ENCODE measurements at places on chromosomes 11 and 22.
A peak's percentile ranks its signal among the peaks of the same experiment; 100 is the strongest.

- no peak for DNase-seq
These were observed 3.0 kb downstream of the HPS4 start for GRCh38 chr22:26480611-26480932.

DNA sequence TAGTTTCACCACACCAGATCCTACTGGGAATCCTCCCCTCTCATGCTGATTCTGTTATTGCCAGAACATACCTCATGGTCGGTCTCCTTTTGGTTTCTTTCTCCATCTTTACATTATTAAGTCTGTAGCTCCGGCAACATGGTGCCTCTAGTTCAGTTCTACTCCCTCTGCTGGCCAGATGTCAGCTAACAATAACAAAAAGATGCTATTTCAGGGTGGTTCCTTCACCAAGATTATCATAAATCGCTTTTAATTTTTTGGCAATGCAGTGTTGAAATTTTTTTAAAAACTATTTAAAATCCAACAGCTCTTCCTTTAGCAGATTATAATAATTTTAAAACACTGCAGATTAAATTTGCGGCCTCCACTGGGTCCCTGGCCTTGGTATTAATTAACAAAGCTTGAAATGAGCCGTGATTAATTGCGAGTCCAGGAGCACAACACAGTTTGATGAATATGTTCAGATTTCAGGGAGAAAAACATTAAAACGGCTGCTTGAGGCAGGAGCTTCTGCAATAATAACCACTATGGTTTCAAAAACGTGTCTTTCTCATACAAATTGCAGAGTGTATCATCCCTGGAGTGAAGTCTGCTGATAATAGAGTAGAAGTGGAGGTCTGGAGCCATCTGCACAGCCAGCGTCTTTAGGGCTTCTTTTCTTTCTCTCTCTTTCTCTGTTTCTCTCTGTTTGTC is 492.9 kb upstream of the KIRREL3 start:
- no peak for DNase-seq

DNA sequence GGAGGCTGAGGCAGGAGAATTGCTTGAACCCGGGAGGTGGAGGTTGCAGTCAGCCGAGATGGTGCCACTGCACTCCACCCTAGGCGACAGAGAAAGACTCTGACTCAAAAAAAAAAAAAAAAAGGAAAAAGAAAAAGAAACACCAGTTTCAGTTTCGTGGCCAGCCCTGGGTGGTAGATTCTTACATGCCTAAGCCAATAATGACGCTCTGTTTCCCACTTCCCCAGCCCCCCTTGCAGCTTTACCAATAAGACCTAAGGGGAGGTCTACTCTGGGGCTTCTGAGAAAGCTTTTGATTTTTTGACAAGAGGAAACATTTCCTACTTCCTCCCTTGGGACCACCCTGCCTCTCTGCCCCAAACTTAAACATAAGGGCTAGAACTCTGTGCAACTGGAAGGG is 30.0 kb upstream of the PTPRJ start:
- no peak for DNase-seq

DNA sequence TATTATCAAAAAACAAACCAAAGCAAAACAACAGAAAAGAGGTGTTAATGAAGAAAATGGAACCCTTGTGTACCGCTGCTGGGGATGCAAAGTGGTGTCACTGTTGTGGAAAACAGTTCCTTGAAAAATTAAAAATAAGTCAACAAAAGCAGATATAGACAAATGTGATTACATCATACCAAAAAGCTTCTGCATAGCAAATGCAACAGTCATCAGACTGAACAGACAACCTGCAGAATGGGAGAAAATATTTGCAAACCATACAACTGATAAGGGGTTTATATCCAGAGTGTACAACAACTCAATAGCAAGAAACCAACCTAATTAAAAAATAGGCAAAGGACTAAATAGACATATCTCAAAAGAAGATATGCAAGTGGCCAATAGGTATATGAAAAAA is 22.9 kb upstream of the CARS1 start:
- no peak for DNase-seq

- DNase-seq = peak; percentile 86
These were observed 33.7 kb upstream of the APOBEC3A start for GRCh38 chr22:38923463-38924346.
